ENCODE measurements at places on chromosomes 6 and 20.

DNA sequence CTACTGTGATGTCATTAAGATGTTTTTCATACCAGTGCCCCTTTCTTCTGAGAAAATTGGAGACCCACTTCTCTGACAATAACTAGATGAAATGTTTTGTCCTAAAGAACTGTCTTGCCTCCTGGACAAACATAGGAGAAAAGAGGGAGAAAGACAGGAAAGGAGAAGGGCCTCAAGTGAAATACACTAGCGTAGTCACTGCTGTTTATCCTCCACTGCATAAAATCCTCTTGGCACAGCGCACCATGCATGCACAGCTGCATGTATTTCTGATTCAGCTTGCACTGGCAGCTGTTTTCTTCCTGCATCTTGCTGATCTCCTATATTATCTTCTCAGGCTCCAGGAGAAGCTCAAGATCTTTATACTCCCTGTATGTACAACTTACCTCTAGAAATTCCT is 158.0 kb upstream of the BMP5 start:
- no peak for DNase-seq

- DNase-seq, result no peak
These were observed 253.8 kb upstream of the PRDM1 start for GRCh38 chr6:105832313-105832761.

DNA sequence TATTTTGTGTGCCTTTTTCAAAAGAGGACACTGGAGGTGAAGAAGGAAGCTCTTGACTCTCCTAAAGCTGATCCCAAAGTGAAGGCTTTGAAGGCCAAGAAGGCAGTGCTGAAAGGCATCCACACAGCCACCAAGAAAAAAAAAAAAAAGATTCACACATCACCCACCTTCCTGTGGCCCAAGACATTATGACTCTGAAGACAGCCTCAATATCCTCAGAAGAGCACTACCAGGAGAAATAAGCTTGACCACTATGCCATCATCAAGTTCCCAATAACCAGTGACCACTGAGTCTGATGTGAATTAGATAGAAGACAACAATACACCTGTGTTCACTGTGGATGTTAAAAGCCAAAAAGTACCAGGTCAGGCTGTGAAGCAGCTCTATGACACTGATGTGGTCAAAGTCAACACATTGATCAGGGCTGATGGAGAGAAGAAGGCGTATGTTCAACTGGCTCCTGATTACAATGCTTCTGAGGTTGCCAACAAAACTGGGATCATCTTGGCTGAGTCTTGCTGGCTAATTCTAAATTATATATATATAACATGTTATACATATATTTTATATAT is 59.4 kb downstream of the PLCG1 start:
- DNase-seq, result no peak

GRCh38 chr6:16741112-16742016 is 19.9 kb downstream of the ATXN1 start:
- no peak for DNase-seq

DNA sequence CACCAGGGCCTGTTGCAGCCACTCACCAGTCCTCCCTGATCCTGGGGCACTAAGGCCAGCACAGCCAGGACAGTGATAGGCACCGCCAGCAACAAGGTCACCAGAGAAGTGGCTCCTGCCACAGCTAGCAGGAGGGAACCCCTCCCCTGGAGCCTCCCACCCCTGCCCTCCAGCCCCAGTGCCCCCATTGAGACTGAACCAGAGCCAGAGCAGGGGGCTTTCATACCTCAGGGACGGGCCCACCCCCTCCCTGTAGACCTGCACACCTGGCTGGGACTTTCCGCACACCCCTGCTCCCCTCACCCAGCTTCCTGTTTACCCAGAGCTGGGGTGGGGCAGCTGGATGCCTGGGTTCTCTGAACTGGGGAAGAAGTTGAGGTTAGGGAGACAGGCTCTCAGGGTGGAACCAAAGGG is at the start of gene LTB:
TSS of gene LTB (minus strand) at position 195 of the 414 bp plus-strand sequence. CDS start at position 188, 7 bp downstream.
- no peak for DNase-seq

GRCh38 chr6:161549977-161550655 is 276.3 kb upstream of the AGPAT4 start:
- DNase-seq, result peak; percentile 5

- no peak for DNase-seq
These were observed 118.6 kb downstream of the EDN1 start for GRCh38 chr6:12408752-12409151.

DNA sequence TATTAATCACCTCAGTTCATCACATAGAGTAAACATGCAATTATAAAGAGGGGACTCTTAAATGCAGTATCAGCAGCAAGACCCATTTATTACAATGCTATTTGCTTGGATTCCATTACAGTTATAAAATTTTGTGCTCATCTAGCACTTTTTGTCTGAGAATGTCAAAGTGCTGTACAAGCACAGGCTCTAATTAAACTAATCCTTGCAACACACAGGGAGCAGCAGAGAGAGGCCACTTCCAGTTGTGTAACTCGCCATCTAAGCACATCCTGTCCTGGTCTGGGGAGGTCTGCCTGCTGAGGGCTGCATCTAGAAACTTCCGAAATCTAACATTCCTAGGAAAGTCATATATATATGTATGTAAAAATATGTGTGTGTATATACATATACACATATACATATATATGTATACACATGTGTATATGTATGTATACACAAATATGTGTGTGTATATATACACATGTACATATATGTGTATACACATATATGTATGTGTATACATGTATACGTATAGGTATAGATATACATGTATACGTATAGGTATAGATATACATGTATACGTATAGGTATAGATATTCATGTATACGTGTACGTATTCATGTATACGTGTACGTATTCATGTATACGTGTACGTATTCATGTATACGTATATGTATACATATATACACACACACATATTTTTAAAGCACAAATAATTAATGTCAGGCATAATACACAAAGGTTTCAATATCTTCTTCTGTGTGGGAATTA is 136.4 kb upstream of the JARID2 start:
- no peak for DNase-seq

- DNase-seq, result no peak
These were observed 42.9 kb downstream of the GRM1 start for GRCh38 chr6:146071781-146072180.

DNA sequence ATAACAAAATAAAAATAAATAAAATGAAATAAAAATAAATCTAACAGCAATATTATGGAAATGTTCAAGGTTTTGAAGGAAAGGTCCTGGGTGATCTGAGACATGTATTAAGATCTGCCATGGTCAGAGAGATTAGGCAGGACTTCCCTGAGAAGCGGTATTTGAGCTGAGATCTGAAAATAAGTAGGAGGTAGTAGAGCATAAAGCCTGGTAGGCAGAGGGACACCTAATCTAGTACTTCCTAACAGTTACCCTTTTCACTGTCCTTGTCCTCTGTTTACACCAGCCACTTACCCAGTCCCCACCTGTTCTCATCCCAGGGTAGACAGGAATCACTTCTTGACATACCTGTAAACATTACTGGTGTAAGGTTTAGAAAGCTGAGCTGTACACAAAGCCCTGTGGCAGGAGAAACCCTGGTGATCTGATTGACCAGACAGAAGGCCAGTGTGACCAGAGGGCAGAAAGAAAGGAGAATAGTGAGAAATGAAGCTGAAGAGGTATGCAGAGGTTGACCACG is 8.3 kb upstream of the ZNF318 start:
- DNase-seq, result no peak

DNA sequence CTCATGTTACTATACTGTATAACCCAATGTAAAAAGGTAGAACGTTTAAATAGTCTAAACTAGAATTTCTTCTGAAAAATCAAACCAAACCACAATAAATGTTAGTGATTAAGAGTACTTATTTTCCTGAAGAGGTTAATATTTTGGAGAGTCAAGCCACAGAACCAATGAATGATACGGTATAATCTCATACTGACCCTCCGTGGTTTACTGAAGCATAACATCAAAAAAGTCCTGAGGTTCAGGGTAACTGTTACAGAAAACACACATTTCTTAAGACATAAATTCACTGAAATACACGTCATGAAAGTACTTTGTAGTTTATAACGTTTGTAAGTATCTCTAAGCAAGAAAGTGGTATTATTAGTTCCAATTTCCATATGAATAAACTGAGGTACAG is 28.9 kb downstream of the ESF1 start:
- DNase-seq, result no peak

GRCh38 chr20:61786230-61786629 is 279.5 kb downstream of the TAF4 start:
- DNase-seq, result no peak

DNA sequence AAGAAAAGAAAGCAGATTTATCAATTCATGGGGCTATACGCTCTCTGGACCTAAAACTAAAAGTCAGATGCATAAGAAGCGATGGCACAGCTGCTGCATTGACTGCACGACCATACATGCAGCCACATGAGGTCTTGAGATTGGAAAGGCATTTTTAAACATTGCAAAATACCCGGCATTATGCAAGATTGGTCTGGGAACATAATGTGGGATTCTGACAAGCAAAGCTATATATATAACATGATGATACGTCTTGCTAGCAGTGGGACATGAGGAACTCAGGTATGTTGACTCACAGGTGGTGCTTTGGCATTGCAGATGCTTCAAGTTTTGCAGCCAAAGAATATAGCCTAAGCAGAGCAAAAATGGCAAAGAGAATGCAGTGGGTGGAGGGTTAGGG is 55.1 kb downstream of the SAMD3 start:
- peak; percentile 59 for DNase-seq

DNA sequence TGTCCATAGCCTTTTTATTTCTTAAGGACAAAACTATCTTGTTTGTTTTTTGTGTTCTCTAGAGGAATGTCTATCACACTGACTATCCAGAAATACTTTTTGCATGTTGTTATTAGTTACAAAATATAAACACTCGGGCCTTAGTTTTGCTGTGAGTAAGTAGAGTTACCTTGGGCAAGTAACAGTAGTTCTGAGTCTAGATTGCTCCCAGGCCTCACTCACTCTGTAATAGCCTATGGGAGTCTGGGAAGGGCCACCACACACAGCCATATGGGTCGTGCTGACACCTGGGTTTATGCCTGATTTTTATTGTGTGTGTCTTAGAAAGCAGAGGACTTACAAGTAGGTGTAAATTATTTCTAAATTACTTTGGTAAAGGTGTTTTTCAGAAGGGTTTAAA is 185.8 kb downstream of the TMEM242 start:
- DNase-seq, result no peak

DNA sequence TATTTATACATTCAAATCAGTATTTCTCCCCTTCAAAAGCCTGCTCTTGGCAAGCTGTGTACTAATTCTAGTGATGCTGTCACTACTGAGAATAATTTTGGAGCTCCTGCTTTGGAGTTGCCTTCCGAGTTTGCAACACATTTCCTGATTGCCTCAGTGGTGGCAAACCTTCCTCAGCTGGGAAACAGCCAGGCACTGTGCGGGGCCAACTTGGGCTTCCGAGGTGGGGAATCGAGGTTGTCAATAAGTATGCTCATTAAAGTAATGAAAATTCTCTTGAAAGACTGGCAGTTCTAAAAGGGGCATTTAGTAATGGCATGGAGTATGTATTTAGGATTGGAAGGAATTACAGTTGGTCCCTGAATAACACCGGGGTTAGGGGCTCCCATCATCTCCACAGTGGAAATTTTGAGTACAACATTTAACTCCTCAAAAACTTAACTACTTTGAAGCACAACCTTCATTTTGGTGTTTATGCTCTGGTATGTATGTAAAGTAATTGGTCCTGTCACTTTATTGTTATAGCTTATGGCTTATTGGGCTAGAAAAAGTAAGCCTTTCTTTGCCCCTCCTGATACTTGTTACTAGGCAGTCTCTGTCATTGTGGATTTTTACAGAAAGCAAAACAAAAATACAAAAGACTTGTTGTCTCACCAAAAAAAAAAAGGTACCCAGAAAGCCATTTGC is 2.7 kb downstream of the PAQR8 start:
- no peak for DNase-seq

DNA sequence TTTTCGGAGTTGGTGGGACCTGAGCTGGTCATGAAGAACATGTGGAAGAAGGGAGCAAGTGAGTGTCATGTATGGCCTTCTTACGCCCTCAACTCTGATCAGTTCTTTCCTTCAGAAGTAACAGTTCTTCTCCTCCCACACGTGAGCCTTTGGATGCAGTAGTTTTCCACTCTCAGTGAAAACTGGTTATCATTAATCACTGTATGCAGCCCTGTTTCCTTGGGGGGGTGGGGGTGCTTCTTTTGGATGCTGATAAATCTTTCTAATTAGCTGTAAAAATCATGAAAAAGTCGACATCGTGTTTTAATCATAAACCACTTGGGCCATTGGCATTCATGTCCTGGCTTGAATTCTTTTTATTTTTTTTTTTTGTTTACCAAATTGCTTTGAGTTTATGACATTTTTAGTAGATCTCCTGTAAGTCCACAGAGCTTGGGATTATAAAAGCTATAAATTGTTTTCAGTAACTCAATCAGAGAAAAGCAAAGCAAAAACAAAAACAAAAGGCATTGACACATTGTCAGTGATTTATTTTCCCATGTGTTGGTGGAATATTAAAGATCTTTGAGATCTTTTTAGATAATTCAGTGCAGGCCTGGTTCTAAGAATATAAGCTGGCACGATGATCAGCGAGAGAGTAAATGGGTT is 84.8 kb downstream of the TRMT11 start:
- DNase-seq, result no peak

- DNase-seq, result no peak
These were observed 52.6 kb upstream of the SYNJ2 start for GRCh38 chr6:157929076-157929475.

GRCh38 chr6:148271711-148272439 is 70.8 kb upstream of the SASH1 start:
- no peak for DNase-seq

- DNase-seq, result peak; percentile 73
These were observed 38.8 kb downstream of the SLC22A3 start for GRCh38 chr6:160386869-160387530.

- no peak for DNase-seq
These were observed 214.0 kb downstream of the CLIC5 start for GRCh38 chr6:45801471-45802289.

All from epithelial cell of prostate (primary cell).